ENCODE measurements at places on chromosomes 3 and 15.

- DNase-seq = no peak
Observed at GRCh38 chr3:110859336-110859735, 212.3 kb upstream of the NECTIN3 start.

GRCh38 chr15:53979051-53979788 lies 979 bp downstream of the UNC13C start:
- DNase-seq = no peak

DNA sequence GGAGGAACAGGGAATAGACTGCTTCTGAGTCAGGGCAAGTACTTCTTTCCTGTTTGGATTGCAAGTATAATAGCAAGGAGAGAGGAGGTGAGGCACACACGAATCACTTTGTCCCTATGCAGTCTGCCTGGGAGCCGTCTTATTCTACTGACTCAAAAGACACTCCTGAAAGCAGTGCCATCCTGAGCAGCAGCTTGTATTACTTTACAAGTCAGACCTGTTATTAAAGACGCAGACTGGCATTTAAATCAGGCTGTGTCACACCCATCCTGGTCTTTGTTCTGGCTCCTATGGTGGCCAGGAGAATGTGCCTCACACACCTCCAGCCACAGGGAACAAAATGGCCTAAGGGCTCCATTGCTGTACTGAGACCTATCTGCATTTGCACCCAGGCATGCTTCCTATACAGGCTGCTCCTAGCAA lies 17.9 kb upstream of the SQOR start:
- DNase-seq = no peak

DNA sequence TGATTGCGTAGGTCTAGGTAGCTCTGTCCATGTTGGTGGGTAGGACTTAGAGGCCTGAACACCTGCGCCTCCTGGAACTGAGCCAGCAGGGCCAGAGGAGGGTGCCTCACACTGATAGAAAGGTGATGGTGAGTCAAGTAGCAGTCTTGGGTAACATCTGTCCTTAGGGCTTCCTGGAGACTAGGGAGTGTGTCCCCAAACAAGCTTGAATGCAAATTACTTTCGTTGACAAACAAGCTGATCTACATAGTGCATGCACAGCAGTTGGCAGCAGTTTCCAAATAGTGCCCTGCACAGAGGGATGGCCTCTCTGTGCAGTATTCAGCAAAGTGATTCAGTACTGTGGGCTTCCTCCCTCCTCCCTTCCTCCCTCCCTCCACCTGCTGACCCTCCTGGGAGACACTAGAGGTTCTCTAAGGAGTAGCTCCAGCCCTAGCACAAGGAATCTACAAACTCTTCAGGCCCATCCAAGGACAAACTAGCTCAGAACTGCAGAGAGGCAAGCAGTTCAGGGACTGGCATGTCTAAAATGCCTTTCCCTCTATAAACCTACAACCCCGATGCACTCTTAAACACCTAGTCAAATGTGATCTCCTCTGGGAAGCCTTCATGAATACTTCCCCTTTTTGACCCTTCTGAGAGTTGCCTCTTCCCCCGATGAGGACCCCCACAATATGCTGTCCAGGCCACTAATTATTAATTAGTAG lies 61.0 kb downstream of the TLE3 start:
- DNase-seq = no peak

DNA sequence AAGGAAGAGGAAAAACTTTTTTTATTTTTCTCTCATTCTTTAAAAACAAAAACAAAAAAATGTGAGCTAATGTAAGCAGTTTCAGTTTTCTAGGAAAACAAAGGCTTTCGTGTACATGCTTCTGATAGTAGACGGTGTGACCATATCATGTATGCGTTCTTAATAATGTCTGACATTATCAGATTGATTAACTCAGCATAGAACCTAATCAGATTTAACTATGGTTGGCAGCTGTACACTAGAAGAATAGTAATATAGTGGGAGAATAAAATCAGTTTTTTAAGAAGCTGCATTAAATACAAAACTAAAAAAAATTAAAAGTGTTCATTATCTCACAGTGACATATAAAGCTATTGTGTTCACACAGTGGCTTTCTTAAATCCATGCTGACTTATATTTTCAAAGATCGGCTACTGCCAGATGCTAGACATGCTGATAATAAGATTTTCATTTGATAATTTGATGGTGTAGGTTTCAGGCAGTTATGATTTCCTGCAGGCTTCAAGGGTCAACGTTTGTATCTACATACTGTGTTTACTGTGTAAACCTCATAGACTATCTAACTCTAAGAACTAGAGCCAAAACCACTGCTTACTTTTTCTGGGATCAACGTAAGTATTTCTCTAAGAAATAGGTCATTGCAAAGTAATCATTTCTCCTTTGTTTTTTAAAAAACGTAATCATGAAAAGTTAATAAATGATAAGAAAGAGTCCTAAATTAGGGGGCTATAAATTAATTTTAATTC lies 74.0 kb downstream of the UBE2E2 start:
- DNase-seq = no peak

GRCh38 chr3:23735062-23735461 lies 70.7 kb upstream of the UBE2E1 start:
- DNase-seq = no peak

- DNase-seq = no peak
Observed at GRCh38 chr15:93683651-93684050, 547.7 kb upstream of the MCTP2 start.

DNA sequence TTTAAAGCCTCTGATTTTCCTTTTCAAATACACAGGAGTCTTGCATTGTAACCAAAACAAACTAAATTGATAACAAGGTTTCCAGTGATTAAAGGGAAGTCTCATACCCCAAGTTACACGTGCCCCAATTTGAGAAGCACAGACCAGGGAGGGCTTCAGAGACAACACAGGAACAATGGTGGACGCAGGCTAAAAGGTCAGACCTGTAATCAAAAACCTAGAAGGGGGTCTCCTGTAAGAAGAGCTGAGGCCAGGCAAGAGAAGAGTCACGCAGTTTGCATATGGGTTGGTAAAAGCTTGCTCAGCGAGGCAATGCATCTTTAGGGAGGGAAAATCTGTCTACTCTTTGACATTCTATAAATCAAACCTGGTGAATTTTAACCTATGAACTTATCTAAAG lies 58.6 kb upstream of the MCF2L2 start:
- DNase-seq = no peak

DNA sequence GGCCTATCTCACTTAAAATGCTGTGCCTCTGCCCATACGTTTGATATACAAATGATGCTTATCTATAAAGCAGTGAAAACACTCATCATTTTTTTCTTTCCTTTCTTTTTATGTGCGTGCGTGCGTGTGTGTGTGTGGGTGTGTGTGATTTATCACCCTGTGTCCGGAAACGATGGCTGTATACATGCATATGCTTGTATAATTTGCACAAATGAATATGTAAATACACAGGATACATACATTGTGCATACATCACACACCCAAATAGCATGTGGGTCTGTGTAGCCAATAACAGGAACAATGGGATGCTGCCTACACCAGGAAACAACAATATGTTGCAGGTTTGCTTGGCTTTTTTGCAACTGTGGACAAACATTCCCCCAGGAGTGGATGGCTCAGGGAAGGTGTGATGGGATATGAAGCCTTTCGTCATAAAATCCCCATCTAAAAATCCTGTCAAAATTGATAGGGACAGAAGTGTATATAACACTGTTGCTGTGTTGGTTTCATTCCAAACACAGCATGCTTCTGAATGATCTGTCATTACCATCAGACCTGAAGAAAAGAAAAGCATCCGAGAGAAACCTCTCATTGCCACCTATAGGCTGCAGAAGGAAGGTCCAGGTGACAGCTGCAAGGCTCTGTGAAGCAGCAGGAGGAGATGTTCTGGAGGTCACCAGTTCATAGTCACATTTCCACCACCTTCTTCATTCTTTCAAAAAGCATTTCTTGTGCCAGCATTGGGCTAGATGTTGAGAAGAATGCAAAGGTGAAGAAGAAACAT lies 503.9 kb upstream of the NR2F2 start:
- DNase-seq = no peak

DNA sequence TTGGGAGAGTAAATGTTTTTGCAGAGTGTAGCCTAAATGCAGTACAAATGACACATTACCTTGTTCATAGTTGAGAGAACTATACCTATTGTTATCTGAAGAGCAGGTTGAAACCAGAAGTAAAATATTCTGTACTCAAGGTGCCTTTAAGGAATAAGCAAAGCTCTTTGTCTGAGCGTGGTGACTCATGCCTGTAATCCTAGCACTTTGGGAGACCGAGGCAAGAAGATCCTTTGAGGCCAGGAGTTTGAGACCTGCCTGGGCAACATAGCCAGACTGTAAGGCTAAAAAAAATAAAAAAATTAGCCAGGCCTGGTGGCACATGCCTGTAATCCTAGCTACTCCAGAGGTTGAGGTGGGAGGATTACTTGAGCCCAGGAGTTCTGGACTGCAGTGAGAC lies 2.2 kb upstream of the RNF13 start:
- no peak for DNase-seq

- peak; percentile 92 for DNase-seq
Observed at GRCh38 chr3:53846134-53846850, at the start of the genes CHDH and IL17RB. Gene CHDH, minus strand, starts transcription at chr3:53846419. Its CDS starts 22,411 bp downstream, at chr3:53824008. Gene IL17RB, plus strand, starts transcription at chr3:53846568. Its CDS starts 21 bp downstream, at chr3:53846589.

DNA sequence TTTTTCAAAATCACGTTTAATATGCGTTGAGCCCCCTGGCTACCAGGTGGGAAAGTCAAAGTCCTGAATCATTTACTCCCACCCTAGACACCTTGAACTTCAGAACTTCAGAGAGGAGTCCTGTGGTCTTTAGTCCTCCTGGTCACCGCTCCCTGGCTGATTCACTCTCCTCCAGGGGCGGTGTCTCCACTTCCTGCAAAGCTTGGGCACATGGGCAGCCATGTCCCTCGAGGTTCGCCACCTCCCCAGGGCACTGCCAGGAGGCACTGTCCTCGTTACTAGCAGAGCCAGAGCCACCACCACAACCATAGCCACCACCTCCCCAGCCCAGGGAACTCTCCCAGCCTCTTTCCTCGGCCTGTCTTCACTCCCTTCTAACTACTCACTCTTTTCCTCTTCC lies 31.0 kb downstream of the LOXL1 start:
- DNase-seq = no peak

DNA sequence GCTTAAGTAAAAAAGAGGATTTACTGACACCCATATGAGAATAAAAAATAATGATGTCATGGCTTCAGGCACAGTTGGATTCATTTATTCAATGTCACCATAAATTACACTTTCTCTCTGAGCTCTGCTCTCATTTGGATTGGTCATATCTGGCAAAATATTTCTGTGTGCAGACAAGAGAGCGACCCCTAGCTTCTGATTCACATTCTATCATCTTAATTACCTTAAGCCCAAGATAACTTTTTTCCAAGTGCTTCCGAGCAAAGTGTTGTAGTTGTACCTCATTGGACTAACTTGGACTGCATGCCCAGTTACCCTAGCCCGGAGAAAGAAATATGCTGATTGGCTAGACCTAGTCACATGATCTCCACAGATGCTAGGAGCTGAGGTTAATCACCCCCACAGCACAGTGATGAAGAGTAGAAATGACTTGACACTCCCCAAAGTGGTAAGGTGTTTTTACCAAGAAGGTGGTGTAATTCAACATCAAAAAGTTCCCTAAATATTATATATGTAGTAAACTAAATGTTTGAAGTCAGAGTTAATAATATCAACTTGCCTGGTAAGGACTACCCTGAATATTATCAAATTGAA lies 552.2 kb upstream of the SUCLG2 start:
- DNase-seq = no peak

GRCh38 chr3:13074006-13074375 lies 762 bp upstream of the IQSEC1 start:
- DNase-seq = no peak

GRCh38 chr3:18049096-18049495 lies 306.7 kb upstream of the TBC1D5 start:
- DNase-seq = no peak

DNA sequence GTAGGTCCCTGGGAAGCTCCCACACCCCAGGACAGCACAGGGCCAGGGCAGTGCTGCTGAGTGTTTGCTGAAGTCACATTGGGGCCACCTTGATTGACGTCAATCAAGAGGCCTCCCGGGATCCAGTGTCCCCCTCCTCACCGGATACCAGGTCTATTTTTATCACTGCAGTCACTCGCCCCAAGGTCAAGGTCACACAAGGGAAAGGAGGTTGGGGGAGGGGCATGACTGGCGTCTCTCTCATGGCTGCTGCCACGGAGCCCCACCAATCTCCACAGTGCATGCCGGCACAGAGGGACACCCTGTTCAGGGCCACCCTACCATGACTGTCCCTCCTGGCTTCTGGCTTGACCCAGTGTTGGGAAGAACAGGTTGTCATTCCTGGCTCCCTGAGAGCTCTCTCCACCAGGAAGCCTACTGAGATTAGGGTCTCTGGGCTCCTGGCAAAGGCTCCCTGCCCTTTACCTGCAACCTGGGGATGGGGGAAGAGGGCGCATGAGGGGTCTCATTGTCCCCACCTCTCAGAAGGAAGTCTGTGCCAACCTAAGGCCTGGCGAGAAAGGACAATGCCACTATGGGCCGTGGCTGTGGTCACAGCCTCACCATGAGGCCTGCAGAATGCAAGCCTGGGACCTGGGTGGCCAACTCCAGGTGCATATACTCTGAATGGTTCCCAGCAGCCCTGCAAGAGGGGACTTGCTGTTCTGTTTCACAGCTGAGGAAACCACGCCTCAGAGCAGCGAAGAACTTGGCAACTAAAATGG lies 1.5 kb downstream of the MYL3 start:
- peak; percentile 17 for DNase-seq

DNA sequence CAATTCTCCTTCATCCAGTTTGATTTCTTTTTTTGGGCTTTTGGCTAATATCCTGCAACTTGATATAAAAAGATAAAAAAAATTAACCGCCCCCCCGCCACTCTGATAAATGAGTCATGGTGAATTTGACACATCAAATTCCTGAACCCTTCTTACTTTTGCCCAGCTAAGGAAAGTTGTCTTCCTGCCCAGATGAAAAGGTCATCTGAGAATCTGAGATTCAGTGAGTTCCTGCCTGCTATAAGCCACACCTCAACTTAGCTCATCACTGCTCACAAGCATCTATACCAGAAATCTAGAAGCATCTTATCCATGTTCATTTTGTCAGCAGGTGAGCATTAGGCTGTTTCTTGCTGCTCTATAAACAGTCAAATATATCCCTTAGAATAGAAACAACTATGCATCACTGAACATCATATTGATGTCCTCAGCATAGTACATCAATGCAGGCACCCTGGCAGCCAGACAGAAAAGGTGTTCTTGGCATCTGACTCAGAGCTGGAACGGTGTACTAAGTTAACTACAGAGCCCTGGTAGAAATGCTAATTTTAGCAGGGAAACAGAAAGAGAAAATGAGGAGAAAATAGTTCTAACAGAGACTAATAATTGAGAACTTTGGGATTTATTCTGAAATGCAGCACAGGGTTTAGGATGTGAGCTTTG lies 77.1 kb downstream of the SEMA6D start:
- DNase-seq = no peak

DNA sequence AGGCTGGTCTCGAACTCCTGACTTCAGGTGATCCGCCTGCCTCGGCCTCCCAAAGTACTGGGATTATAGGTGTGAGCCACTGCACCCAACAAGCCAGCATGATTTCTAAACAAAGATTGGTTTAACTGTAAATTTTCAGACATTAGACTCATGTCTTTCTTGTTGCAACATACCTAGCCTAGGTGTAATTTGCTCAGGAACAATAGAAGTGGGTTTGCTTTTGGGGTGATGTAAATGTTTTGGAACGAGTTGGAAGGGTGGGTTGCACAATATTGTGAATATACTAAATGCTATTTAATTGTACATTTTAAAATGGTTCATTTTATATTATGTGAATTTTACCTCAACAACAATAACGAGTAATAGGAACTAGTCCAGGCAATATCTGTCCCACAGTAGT lies 7.1 kb downstream of the CCR4 start:
- no peak for DNase-seq

- no peak for DNase-seq
Observed at GRCh38 chr15:58495891-58496408, 64.2 kb downstream of the LIPC start.

GRCh38 chr3:161163297-161163696 lies 57.8 kb upstream of the NMD3 start:
- DNase-seq = no peak
